ENCODE measurements at places on chromosomes 11 and 22.

DNA sequence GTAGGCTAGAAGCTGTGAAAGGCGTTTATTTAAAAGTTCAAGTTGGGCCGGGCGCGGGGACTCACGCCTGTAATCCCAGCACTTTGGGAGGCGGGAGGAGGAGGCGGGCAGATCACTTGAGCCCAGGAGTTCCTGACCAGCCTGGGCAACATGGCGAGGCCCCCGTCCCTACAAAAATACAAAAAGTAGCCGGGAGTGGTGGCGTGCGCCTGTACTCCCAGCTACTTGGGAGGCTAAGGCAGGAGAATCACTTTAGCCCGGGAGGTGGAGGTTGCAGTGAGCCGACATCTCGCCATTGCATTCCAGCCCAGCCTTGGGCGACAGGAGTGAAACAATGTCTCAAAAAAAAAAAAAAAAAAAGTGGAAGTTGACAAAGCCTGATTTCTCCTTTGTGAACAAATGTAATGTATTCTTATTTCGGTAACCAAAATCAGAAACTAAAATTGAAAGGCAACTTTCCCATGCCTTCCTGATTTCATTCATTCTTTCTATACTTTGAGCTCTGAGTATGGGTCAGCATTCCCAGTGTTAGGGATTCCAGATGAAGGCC, 825 bp downstream of the PTPMT1 start:
- DNase-seq: no peak

GRCh38 chr22:47716890-47717615, 954.6 kb downstream of the TBC1D22A start:
- DNase-seq: peak; percentile 45

DNA sequence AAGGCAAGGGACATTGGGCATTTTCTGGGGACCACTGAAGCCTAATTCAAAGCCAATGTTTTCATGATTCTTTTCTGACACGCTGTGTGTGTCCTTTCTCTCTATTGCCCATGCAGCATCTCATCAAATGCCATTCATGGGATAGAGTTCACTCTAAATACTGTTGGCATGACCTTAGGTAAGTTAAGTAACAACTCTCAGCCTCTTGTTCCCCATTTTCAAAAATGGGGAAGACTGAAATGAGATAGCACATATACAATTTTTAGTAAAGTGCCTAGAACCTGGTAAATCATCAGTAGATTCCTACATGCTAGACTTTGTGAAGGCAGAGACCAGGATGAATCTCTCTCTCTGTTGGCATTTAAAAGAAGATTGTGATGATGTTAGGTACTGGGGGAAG, 12.7 kb upstream of the OR52K2 start:
- DNase-seq: no peak

GRCh38 chr11:1050581-1051355, 14.2 kb upstream of the MUC6 start:
- peak; percentile 90 for DNase-seq

DNA sequence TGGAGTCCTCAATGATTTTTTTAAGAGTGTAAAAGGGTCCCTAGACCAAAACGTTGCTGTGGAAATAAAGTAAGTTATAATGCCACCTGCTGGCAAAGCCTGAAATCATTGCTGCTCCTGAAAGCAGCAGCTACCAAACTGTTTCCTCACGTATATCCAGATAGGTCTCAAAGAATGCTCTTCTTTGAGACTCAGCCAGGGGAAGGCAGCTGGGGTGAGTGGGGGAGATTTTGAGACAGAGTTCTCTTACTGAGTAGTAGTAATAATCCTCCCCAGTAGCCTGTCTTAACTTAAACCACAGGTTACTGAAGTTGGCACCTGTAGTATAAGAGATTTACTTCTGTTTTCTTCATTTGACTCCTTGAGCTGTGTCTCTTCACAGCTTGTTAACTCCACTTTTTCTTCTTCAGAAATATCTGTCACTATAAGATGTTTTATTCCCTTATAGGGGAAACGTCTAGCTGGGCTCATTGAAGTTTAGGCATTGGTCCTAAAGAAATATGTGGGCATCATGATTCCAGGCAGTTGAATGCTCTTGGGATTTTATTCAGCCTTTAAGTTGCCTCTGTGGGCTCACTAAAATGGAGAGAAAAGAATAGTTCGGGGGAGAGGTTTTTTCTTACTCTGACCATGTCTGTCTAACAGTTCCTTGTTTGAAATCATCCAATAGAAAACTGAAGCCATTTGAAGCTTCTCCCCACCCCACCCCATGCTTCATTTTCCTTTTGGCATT, 77.9 kb downstream of the BTBD10 start:
- no peak for DNase-seq

- DNase-seq: no peak
These were observed at the start of gene ANGPTL5 for GRCh38 chr11:101916422-101916821. ANGPTL5 (minus strand) TSS chr11:101916522; CDS start chr11:101907909, 8,613 bp downstream.

DNA sequence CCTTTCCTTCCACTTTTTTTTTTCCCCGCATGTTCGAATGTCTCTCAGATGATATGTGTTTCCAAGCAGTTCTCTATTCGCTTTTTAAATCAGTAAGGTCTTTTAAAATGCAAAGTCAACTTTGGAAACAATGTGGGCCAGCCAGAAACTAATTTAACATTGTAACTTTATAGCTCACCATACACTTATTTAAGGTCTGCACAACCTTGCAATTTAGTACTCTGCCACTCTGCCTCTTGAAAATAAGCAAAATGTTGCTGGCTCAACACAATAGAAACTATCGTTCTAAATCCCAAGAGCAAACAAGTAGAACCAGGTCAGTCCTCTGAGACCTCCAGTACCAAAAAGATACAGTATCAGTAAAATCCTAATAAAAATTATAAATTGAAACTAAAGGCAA, 109.0 kb downstream of the SIK3 start:
- no peak for DNase-seq

GRCh38 chr11:22510741-22511140, 114.9 kb downstream of the FANCF start:
- DNase-seq: no peak

GRCh38 chr11:8729837-8730696, 47.5 kb downstream of the RPL27A start:
- DNase-seq: no peak

DNA sequence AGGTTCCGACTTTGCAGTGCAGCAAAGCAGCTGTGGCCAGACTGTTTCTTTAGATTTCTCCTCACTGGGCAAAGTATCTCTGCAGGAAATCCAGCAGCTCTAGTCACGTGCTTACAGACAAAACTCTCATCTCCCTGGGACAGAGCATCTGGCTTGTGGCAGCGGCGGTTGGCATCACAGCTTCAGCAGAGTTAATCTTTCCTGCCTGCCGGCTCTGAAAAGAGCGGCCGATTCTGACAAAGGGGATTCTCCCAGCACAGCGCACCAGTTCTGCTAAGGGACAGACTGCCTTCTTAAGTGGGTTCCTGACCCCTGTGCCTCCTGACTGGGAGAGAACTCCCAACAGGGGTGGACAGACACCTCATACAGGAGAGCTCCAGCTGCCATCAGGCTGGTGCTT, 1357.3 kb upstream of the TENM4 start:
- no peak for DNase-seq

DNA sequence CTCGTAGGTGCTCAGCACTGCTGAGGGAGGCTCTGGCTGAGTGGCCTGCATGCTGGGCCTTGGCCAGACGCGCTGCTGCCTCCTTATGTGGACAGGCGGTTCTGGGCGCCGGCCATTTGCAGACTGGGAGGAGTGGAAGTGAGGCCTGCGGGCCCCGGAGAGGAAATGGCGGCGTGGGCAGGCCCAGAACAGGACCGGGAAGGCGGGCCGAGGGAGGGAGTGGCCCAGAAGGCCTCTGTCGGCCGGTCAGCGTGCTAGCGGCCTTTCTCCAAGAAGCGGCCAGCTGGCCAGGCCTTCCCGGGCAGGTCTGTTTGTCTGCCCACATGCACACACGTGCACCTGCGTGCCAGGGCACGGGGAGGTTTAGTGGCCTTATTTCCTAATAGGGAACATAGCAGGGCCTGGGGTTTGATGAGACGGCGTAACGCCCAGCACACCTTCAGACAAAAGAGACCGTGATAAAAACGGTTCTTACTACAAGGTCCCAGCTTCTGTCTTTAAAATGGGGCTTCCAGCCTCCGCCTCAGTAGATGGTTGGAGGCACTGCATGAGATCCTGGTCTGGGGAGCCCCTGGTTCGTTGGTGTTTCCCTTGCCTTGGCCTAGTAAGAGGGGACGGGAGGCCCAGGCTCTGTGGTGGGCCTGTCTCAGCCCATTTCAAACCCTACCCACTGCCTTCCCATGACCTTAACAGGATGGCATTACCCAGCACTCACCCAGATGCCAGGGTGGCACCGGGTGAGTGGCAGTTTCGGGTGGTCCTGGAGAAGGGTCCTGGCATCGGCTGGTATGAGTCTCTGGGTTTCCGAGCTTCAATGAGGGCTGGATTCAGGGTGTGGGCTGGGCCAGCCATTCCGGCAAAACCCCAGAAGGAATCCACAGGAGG, 65.1 kb upstream of the PPARA start:
- peak; percentile 93 for DNase-seq

DNA sequence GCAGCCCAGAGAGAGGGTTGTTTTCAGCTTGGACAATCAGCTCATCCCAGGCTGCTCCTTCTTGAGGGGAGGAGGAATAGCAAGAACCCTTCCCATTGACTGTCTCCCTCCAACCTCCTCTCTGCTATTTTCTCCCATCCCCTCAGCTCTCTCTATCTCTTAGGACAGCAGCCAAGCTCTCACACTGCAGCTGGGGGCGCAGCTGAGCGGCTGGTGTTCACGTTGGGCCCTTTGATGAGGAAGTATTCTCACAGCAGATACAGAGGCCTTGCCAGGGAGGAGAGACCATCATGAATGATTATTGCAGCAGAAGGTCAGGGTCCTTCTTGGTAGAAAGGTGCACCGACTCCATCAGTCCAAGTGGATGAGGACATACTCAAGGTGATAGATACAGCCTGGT, 26.5 kb upstream of the CADM1 start:
- no peak for DNase-seq

DNA sequence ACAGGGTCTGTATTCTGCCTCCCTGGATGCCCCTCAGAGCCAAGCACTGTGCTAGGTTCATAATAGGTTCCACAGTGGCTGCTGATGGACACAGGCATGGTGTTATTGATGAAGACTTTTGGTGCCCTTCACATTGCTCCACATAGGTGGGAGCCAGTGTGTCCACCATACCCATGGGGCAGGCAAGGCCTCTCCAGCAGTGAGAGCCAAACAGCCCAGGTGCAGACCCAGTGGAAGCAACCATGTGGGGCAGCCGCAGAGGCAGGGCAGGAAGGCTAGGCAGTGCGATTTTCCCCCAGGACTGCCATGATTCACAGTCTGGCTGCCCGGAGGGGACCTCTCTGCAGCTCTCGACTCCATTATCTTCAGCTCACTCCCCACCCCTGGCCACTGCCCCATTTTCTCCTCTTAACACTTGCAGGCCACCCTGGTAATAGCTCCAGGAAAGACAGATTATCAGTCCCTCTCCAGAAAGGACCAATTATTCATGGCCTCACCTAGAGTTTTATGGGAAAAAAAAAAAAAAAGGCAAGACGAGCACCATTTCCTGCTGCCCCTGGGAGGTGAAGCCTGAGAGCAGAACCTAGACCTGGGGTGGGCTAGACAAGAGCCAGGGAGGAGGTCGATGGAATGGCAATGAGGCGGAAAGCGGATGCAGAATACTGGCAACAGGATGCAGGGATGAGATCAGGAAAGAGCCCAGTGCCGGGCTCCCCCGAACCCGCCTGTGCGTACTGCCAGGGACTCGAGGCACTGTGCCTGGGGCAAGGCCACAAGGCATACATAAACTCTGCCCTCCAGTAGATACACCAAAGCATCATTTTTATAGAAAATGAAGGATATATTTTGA, 343.0 kb upstream of the NCAM1 start:
- DNase-seq: no peak

DNA sequence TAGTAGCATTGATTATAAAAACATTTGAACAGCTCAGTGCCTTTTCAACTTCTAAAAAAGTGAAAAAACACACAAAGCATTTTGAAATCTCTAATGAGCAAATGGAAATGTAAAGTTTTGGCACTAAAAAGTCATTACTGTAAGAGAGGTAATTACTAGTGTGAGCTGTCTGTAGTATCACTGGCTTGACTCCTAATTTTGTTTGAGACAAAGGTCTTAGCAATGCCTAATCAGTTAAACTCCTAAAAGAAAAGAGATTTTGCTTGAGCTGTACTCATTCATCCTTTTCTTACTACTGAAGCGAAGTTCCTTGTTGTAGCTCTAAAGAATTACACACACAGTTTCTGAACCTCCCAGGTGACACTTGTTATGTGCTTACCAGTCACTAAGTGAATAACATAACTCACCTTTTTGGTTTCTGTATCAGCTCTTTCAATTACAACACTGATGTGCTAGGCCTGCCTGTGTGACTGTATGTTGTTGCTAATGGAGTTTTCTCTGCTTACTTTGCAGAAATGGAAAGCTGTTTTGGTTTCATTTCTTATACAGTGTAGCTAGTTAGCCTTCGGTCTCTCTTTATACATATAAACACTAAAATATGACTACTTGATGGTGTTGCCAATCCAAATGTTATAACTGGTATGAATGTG, 924.4 kb upstream of the TENM4 start:
- DNase-seq: no peak

- DNase-seq: no peak
These were observed 27.4 kb downstream of the DAGLA start for GRCh38 chr11:61707574-61707973.

- no peak for DNase-seq
These were observed 7.4 kb downstream of the EHD1 start for GRCh38 chr11:64870893-64871466.

DNA sequence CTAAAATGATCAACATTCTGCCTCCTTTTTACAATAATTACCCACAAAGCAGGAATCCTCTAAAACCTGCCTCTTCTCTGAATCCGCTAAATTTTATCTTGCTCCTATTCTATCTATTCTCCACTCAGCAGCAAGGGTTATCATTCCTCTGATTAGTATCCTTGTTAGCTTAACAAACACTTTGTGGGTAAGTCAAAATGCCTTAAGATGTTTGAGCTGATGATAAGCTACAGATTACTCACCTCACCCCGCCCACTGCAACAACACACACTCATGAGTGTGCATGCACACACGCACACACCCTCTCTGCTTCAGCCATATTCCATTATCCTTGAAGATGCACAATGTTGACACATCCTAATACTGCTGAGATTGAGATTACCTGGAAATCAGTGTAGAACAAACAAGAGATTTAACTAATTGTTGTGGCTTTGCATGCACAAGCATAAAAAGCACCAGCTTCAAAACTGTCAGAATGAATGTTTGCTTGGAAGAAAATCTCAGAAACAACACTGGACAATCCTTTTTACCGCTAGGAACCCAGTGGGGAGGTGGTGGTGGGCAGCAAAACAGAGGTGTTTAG, 130.9 kb downstream of the BBOX1 start:
- no peak for DNase-seq

GRCh38 chr11:109795234-109795633, 298.0 kb upstream of the ZC3H12C start:
- no peak for DNase-seq

DNA sequence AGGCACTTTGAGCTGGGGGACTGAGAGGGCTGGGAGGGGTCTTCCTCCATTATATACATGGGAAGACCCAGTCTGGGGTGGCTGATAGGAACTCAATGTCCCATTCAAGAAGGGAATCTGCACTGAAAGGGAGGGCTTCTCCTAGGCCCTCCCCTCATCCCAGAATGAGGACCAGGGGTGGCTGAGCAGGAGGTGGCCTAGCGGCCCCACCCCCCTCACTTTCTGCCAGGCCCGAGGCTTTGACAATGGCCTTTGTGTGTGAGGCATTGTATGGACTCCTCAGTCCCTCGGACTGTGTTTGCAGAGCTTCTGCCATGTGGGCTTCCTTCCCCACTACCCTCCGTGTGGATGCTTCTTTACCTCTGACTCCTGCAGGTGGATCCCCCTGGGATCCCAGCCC, 65.7 kb downstream of the NECTIN1 start:
- DNase-seq: peak; percentile 97
